ENCODE measurements at places on chromosomes 5 and 9.

DNA sequence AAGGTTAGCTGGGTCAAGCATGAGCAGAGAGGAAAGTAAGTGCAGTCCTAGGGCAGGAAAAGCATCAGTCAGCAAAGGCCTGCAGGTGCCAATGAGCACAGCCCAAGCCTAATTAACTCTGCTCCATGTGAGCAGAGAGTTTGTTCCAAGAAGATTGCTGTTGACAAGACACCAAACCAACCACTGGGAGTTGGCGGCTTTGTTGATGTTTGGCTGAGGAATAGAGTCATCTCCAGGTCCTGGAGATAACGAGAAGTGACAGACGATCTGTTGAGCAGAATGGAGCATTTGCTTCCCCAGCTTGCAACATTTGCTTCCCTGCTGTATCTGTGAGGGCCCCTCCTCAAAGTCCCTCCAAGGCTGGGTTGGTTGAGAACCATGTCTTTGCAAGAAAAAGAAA, 68.2 kb downstream of the FAM114A2 start:
- DNase-seq = no peak

GRCh38 chr9:116059466-116059865, 94.1 kb upstream of the PAPPA start:
- DNase-seq = no peak

- no peak for DNase-seq
Observed at GRCh38 chr9:35335164-35335563, 154.7 kb upstream of the RUSC2 start.

DNA sequence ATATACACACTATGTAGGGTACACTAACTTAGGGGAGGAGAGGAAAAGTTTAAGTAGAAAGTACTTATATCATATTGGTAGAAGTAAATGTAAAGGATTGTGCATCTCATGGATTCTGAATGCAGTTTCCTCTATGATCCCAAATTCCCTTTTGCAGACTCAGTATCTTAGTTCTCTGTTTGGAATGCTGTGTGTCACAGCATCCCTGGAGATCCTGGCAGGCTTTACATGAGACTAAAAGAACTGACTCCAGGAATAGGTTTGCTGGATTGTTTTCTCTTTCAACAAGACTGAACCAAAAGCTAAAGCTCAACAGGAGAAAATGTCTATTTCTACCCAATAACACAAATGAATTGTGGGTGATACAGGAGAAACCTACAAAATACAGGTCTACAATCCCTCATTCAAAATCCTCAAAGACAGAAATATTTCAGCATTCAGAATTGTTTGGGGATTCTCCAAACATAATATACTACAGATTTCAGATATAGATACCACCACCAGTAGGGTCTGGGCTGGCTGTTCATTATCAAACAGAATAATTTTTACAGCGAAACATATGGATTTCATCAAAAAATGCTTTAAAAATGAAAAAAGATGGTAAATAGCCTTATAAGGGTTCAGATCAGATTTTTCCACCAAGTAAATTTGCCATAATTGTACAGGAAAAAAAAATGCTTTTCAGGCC, 324.7 kb upstream of the GRAMD2B start:
- DNase-seq = no peak

GRCh38 chr5:113058706-113059226, 82.2 kb downstream of the DCP2 start:
- no peak for DNase-seq

DNA sequence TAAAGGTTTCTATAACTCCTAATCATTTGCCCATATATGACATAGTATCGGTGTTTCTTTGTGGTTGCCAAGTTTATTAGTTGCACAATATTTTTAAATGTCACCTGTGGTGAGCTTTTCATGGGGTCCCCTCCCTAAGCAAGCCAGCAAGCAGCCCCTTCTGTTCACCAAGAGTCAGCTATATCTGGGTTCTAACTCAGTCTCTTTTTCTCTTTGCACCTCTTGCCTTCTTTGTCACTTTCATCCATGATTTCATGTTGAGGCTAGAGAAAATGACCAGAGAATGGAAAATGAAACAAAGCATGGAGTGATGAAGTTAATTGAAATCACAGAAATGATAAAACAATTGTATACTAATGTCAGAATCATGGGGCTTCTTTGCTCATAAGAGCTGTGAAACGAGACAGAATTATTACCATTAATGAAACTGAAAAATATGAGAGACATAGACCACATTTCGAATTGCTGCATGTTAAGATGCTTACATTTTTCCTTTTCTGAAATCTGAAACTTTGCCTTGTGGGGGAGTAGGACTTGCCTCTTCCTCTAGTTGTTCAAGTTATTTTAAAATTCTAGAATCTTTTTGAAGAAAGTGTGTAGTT, 75.7 kb downstream of the CAMK4 start:
- no peak for DNase-seq

DNA sequence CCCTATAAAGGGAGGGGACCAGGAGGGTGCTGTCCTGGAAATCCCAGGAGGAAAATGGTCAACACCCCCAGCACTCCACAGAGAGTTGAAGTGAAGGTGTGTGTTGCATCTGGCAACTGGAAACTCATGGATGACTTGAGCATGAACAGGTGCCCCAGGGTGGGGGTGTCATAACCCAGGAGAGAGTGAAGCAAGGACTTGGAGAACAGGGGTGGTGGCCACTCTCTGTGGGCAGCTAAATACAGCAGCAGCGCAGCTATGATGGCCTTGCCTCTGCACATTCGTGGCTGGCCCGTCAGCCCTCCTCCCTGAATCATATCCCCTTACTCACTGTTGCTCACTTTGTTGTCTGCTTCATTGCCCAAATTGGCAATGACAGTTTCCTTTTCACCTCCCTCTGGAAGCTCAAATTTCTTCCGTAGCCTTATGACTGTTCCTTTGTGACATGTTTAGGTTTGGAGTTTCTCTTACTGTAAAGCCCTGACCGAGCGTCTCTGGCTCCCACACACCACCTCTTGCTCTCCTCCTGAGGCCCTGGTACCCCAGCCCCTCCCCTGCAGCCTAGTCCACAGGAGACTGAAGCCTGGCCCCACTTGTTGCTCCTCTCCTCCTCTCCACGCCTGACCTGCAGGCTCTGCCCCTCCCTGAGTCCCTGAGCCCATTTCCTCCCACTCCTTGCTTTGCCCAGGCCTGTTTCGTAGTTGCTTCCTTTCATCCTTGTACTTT, 185.8 kb downstream of the CD180 start:
- DNase-seq = no peak

GRCh38 chr5:167732499-167732898, 558.9 kb upstream of the WWC1 start:
- DNase-seq = no peak

DNA sequence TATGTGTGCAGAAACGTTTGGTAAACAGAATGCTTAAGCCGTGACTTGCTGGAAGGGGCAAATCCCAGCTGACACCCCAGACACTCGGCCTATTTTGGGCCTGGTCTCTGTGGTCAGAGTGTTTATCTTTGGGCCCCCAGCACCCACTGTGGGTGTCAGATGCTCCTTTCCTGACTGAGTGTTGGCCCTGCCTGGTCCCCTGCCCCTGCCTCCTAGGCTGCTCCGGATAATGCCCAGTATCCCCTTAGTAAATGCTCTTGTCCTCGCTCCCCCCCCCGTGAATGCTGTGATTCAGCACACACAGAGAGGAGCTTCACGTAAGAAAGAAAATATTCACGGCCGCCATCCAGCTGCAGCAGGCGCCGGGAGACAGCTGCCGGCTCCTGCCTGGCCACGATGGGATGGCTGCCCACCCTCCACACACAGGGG, 11.3 kb upstream of the ANGPTL2 start:
- no peak for DNase-seq

- DNase-seq = peak; percentile 63
Observed at GRCh38 chr5:16666883-16667398, 50.1 kb upstream of the RETREG1 start.

DNA sequence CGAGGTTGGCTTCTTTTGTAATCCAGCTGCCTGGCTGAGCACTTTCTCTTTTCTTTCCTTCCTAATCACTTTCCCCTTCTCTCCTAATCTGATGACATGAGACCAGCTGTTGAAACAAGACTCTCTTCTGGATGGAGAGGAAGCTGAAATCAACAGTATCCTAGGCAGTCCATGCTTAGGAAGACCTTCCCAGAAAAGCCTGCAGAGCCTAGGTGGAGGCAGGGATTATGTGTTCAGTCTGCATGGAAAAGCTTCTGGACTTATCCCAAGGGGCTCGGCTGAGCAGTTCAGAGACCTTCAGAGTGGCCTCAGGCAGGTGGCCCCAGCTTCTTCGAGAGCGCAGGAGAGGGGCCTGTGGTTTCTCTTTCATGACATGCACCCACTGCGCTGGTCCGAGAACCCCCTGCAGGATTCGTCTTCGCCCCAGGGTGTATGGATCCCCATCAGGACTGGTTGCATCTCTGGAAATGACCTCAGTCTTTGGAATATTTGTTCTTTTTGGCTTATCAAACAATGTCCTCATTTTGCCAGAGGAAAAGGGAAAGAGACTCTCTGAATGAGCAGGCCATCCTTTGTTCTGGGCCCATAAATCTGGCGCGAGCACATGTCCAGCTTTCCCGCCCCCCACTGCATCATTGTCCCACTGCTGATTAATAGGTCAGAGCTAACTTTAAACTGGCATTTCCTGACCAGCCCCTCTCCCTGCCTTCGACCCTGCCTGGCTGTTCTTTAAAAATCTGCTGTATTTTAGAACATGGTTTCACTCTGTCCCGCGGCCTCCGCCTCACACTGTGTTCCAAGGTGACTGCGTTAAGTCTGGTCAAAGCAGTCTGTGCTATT, 177.9 kb upstream of the KLF4 start:
- DNase-seq = no peak

GRCh38 chr9:128081056-128081455, 13.0 kb downstream of the SLC25A25 start:
- DNase-seq = no peak

- DNase-seq = no peak
Observed at GRCh38 chr5:58064801-58065200, 395.1 kb downstream of the PLK2 start.

DNA sequence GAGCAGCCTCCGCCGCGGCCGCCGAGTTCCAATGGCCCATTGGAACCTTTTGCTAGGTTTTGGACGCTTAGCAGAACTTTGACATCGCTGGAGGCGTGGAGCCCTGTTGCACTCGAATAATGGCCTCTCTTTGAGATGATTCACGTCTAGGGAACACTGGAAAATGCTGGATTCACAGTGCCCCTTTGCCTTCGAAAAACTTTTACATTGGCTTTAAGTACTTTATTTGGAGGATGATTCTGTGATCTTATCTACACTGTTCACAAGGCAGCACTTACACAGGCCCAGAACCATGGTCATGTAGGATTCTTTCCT, 536 bp upstream of the PPIC start:
- DNase-seq = no peak

GRCh38 chr5:151051931-151052608, 28.8 kb downstream of the TNIP1 start:
- no peak for DNase-seq

GRCh38 chr9:98709968-98710965, 1.5 kb upstream of the GABBR2 start:
- no peak for DNase-seq

- no peak for DNase-seq
Observed at GRCh38 chr5:41575110-41575779, 64.8 kb upstream of the PLCXD3 start.

DNA sequence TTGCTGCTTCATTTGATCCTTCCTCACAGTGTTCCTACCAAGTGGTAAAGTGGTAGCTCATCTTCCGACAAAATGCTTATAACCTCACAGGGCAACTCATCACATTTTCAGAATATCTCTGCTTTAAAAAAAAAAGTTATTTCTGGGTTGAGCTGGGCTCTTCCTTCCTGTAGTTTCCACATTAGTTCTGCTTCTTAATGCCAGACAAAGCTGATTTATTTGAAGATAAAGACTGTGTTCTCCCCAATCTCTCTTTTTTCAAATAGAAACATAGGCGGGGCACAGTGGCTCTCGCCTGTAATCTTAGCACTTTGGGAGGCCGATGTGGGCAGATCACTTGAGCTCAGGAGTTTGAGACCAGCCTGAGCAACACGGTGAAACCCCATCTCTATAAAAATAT, 273.1 kb downstream of the ACTL7B start:
- no peak for DNase-seq

DNA sequence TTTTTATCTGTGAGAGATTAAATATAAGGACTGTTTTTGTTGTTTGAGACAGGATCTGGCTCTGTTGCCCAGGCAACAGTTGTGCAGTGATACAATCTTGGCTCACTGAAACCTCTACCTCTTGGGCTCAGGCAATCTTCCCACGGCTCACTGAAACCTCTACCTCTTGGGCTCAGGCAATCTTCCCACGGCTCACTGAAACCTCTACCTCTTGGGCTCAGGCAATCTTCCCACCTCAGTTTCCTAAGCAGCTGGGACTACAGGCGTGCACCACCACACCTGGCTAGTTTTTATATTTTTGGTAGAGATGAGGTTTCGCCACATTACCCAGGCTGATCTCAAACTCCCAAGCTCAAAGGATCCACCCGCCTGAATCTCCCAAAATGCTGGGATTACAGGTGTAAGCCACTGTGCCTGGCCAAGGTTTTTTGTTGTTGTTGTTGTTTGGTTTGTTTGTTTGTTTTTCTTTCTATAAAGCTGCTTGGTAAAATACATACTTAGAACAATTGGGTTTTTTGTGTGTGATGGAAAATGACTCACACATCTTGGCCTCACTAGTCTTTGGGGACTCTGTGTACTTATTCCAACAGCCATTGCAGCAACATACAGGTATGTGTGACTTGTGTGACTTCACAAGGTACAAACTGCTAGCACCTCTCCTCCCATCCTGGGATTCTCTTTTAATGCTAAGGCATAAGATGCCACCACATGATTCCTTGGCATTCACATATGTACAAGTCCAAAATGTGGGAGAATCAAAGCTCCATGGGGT, 36.5 kb upstream of the RASA1 start:
- DNase-seq = no peak

- DNase-seq = no peak
Observed at GRCh38 chr9:6229619-6230018, 14.0 kb downstream of the IL33 start.

- DNase-seq = no peak
Observed at GRCh38 chr5:91182763-91183162, 200.4 kb downstream of the ARRDC3 start.

- no peak for DNase-seq
Observed at GRCh38 chr5:78497573-78498533, 137.4 kb downstream of the SCAMP1 start.

GRCh38 chr9:79061752-79062616, 509.8 kb upstream of the TLE4 start:
- DNase-seq = no peak

DNA sequence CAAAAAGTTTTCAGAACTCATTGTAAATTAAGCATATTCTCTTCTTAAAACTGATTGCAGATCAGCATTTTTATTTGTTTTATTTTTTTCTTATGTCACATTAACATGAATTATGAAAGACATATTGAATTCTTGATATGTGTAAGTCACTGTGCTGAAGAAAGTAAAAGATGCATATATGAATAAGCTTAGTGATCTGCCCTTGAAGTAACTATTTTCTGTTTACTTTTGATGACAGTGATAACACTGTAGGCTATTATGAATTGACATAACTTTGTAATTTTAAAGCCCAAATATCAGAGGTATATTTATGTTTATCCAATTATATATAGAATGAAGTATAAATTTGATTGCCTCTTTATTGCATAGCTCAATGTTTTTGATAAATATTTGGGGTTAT, 8.8 kb downstream of the PRR16 start:
- DNase-seq = no peak
